ENCODE measurements at places on chromosomes 16 and 17.

DNA sequence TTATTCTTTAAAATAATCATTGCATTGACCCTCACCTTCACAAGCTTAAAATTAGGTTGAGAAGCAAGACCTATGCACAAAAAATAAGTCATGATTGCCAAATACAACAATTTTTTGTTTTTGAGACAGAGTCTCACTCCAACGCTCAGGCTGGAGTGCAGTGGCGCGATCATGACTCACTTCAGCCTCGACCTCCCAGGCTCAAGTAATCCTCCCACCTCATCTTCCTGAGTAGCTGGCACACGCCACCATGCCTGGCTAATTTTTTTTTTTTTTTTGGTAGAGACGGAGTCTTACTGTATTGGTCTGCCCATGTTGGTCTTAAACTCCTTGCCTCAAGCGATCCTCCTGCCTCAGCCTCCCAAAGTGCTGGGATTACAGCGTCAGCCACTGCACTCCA lies 24.2 kb downstream of the ZNF652 start:
- no peak for DNase-seq

GRCh38 chr16:31476303-31477219 lies 4.6 kb downstream of the TGFB1I1 start:
- no peak for DNase-seq

- no peak for DNase-seq
Observed at GRCh38 chr16:86103320-86103719, 204.4 kb downstream of the IRF8 start.

- no peak for DNase-seq
Observed at GRCh38 chr17:4110152-4110551, 32.7 kb downstream of the ZZEF1 start.

GRCh38 chr17:81651692-81652091 lies 4.7 kb downstream of the PDE6G start:
- DNase-seq: no peak

DNA sequence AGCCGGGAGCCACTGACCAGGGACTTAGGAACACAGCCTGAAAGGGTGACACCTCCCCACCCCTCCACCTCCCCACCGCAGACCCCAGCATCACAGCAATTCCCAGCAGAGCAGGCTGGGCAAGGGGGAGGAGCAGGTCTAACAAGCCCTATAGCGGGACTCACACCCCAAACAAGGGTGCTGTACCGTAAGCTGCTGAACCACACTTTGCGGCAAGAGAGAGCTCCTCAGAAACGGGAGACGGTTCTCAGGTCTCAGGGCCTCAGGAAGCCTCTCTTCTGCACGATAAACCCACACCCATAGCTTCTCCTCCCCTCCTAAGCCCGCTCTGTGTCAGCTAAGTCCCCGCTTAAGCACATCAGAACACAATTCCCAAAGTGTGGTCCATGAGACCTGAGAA lies 11.7 kb upstream of the COTL1 start:
- DNase-seq: no peak

DNA sequence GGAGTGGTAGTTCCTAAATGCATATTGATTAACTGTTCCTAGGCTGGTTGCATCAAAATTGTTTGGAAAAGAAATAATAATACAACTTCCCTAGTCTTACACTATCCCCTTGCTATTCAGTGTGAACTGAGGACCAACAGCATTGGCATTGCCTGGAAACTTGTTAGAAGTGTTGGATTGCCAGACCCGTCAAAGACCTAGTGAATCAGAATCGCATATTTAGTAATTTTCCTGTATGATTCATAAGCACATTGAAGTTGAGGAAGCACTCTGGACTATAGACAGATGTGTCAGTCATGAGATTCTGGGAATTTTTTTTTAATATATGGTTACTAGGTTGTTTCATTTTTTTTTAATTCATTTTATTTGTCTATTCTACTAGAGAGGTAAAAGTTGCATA lies 34.7 kb upstream of the KCNJ16 start:
- no peak for DNase-seq

- DNase-seq: peak; percentile 20
Observed at GRCh38 chr17:76481071-76481655, 13.8 kb downstream of the AANAT start.

GRCh38 chr16:89764711-89765201 lies 43.4 kb downstream of the ZNF276 start:
- DNase-seq: no peak

DNA sequence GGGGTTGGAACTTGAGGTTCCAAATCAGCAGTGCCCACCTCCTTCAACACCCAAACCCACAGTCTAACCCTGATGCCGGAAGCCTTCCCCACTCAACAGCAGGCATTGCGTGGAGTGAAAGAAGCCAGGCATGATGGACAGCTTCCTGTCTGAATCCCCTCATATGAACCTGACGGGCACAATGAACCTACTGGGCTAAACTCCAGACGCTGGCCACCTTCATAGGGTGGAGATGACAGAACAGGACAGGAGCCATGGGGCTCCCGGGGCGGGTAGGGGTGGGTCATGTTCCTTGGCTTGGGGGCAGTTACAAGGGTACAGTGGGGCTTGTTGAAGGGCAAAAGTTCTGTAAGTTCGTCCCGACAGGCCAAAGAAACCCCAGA lies 460 bp upstream of the HSBP1 start:
- no peak for DNase-seq

GRCh38 chr16:89602273-89602951 lies 11.0 kb upstream of the DPEP1 start:
- peak; percentile 54 for DNase-seq

DNA sequence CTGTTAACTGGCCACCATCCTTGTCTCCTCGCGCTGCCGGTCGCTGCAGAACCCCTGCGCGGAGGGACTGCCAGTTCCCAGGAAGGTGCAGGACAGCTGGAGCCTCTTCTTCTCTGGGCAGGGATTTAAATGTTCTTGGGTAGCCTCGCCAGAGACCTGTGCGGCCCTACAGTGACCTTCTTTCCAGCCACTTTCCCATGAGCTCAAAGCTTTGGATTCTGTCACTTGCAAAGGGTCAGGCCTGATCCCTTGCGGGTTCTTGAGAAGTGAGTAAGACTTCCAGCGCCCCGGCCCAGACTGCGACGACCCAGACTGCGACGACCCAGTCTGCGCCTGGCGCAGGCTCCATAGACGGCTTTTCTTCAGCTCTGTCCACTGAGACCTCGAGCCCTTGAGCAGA lies 1.4 kb upstream of the SLFN5 start:
- no peak for DNase-seq

DNA sequence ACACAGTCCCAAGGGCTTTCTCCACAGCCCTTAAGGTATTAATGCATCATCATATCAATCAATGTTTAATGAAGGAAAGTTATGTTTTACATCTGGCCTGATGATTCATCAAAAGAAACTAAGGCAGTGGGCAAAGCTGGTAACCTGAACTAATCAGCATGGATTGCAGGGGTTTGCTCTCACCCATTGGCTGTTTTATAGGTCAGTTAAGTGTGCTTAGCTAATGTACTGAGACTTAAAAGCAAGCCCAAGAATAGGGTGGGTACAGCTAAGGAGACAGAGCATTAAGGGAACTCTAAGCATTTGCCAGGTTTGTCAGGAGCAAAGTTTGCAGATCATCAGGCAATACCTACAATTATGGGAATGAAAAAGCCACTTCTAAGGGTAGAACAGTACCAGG lies 1247.6 kb downstream of the CDH8 start:
- no peak for DNase-seq

DNA sequence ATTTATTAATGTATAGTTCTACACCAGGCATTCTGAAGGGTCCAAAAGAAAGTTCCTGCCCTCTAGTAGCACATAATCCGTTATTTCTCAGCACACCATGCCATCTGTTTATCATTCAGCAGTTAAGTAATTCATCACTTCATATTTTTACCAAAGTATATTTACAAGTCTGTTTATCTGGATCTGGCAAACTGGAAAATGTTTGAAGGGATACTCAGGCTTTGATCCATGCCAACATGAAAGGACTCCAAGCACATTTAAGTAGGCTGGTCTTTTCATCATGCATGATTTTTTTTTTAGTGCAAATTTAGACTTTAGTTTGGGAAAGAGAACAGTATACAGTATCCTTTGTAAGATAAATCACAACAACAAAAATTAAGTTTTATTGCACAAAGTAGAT lies 4.1 kb upstream of the VPS4A start:
- DNase-seq: no peak

DNA sequence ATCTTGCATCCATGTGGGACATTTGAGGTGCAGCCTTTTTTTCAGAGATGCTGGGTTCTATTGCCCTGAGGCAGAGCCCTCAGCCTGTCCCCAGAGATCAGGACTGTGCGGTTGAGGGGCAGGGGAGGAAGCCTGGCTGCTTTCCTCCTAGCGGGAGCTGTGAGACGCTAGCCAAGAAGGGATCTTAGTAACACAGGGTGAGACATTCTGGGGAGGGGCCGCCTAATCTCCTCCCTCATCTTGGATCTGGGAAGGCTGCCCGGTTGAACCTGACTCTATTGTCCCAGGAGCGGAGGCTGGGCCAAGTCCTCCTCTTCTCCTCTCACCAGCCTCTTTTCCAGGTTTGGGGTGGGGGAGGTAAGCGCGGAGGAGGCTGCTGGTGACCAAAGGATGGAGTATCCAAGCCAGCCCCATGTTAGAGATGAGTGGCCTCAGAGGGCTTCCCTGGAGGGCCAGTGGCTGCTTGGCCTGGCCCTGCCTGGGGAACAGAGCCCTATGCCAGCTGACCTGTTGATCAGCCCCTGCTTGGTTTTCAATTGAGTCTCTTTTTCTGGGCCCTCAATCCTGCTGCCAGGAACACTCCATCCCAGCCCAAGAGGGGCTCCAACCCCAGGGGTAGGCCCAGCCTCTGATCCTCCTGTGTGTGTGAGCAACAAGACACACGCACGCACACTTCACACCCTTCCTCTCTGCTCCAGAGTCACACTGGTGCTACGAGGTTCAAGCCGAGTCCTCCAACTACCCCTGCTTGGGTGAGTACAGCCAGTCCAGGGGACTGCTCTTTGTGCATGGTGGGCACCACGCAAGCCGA lies 5.0 kb downstream of the CA4 start:
- DNase-seq: peak; percentile 61

GRCh38 chr17:83099570-83100181 lies 20.3 kb downstream of the METRNL start:
- no peak for DNase-seq

- no peak for DNase-seq
Observed at GRCh38 chr17:39737760-39738567, at the start of gene GRB7. GRB7 (plus strand) TSS chr17:39737938; CDS start chr17:39742302, 4,364 bp downstream.

DNA sequence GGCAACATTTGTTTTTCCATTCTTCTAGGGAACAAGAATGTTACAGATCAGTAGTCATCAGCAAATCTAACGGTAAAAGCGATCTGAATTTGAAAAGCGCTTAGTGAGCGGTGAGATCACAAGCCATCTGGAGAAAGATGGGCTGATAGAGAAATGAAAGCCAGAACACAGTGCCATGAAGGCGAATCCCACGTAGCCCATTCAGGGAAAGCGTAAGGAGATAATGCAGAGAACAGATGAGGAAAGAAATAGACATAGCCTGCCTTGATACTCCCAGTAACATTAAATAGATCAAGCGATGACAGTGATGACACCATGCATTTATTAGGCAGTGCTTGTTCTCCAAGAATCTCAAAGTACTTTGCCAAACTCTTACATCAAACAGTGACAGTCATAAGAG lies 183.1 kb upstream of the PSMD7 start:
- DNase-seq: no peak

DNA sequence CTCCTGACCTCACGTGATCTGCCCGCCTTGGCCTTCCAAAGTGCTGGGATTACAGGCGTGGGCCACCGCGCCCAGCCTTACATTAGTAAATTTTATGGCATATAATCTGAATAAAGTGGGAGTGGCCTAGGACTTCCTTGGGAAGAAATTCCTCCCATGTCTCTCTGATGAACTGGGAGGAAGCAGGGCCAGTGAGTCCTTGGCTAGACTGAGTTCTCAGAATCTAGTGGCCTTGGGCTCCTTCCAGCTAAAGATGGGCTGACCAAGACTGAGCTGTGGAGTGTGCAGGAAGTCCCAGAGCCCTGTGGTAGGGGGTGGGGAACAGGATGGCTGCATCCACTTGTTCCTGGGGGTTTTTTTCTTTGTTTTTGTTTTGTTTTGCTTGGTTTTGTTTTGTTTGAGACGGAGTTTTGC lies 10.0 kb upstream of the NAGLU start:
- DNase-seq: no peak

- DNase-seq: no peak
Observed at GRCh38 chr17:58219789-58220183, 731 bp upstream of the MKS1 start.

GRCh38 chr17:67980456-67980855 lies 15.8 kb downstream of the C17orf58 start:
- no peak for DNase-seq

DNA sequence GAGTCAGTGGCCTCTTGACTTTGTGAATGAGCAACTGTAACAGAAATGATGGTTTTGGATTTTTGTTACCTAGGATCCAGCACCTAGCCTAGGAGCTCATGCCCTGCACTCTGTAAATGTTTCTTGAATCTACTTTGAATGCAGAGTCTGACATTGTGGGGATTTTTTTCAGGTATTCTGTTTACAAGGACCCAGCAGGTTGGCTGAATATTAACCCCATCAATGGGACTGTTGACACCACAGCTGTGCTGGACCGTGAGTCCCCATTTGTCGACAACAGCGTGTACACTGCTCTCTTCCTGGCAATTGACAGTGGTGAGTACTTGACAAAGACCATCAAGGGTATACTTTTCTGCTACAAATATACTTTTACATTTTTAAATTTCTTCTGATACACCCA lies 59.8 kb upstream of the HSBP1 start:
- DNase-seq: no peak

DNA sequence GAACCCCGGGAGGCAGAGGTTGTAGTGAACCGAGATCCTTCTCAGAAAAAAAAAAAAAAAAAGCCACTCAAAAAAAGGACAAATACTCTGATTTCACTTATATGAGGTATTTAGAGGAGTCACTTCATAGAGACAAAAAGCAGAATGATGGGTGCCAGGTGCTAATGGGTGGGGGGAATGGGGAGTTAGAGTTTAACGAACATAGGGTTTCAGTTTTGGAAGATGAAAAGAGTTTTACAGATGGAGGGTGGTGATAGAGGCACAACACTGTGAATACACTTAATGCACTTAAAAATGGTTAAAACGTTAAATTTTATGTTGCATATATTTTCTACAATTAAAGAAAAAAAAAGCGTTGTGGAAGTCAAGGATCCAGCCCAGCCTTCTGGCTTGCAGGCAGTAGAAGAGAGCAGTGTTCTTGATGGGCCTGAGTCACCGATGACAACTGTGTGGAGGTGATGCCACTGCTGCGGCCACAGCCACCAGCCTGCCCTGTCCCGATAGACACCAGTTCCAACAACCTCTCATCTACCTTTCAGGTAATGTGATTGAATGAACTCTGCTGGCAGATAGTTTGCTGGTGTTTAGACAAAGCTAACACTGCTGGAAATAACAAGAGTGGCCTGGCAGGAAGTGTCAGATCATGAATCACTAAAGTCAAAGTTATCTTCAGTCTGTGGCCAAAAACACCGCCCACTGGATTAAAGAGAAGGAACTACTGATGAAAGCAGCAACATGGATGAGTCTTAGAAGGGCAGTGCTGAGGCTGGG lies 49.9 kb upstream of the COX10 start:
- no peak for DNase-seq

DNA sequence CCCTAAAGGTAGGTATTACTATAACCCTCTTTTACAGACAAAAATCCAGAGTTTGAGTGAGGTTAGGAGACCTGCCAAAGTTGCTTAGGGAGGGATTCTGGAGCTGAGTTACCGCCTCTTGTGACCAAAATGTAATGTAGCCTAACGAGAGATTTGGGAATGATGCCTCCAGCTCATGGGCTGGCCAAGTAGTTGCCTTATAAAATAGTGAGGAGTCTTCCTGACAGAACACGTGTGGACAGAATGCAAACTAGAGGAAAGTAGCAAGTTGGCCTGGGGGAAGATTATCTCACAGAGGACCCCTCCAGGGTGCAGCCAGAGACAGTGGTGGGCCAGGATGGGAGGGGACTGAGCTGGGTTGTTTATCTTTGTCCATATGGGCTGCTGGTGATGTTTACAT lies 543.7 kb upstream of the CDH11 start:
- DNase-seq: no peak

All from anterior cingulate cortex (tissue), 58 donors.